ENCODE measurements at places on chromosomes 7 and 10.

DNA sequence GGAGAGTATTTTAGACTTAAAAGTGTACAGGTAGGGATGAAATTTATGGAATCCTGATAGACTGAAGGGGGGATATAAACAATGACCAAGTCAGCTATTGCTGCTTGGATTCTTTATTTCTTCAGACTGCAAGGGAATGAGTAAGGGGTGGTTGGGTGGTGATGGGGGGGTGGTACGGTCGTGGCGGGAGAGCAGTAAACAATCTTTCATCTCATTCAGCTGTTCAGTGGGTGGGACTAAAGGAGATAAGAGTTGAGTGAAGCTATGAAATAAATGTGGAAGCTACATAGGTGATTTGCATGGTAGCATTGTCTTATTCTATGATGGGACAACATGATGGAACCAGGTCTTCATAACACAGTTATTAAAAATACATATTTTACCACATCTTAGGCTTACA lies 1.8 kb downstream of the SEPTIN7 start:
- no peak for DNase-seq

DNA sequence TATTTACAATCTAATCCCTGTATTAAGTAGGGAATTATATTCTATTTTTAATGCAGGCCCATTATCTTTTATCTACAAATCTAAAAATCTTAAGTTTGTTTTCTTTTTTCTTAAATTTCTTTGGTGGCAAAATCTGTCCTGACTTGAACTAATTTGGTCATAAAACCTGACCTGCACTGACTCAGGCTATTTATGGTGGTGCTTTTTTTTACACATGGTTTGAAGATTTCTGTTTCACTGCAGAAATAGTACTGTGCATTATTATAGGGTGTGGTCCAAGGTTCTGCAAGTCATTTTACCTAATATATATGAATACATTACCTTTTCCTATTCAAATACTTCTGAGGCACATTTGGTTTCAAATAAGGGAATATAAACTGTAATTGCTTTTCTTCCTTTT lies 137.0 kb downstream of the CD36 start:
- no peak for DNase-seq

DNA sequence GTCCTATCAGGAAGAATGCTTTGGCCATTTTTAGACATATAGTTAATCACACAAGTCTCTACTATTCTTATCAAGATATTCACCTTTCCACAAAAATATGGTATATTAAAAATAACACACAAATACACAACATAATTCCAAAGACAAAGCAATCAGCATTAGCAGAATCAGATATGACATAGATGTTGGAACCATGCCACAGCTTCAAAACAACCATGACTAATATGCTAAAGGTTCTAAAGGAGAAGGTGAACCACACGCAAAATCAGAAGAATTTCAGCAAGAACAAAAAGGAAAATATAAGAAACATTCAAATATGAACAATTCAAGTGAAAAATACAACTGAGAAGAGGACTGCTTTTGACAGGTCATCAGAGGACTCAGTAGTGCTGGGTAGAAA lies 670.2 kb upstream of the SORCS1 start:
- no peak for DNase-seq

DNA sequence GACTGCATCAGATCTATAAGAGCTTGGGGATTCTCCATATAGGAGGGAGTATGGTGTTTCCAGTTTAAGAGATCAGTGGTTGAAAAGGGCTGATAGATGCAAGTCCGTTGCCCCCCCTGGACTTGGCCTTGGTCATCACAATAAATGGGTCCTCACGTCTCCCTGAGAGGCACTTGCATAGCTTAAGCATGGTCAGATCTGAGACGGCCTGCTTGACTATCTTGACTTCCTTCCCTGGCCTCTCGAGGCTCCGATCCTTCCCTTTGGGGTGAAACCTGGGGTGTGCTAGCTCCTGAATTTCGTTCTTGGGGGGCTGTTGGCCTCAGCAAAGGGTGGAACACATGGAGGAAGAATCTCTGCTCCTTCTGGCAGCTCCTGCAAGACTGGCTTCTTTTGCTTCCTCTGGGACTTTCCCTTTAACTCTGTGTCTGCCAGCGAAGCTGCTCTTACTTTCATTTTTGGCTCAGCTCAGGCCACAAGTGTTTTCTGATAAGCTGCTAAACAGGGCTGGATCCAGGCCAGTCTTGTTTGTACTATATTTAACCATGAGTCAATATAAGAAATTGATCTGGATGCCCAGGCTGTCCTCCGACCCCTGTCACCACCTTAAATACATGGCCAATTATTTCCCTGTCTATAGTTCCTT lies 11.2 kb upstream of the ZNF485 start:
- peak; percentile 46 for DNase-seq
